ENCODE measurements at places on chromosomes 13 and 19.

DNA sequence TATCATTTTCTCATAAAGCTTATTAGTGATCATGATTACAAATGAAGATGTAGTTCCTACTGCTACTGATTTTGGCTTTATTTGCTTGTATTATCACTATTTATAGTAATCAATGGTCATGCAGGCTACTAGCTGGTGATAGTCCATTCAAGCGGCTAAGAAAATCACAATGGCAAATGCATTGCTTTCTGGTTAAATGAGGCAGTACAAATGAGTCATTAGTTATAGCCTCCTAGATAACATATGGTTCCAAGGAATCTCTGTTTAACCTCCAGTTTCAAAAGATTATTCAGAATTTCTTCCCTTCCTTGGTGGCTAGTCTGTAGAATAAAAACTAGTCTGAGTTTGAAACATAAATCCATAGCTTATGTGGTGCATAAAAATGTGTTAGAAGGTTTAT lies 141.3 kb upstream of the HTR2A start:
- no peak for DNase-seq

- no peak for DNase-seq
Measured at GRCh38 chr13:80361883-80362327, 21.0 kb upstream of the SPRY2 start.

- DNase-seq, result peak; percentile 36
Measured at GRCh38 chr13:48571126-48571913, 38.4 kb upstream of the RCBTB2 start.

- no peak for DNase-seq
Measured at GRCh38 chr13:97175041-97175440, 47.1 kb upstream of the MBNL2 start.

DNA sequence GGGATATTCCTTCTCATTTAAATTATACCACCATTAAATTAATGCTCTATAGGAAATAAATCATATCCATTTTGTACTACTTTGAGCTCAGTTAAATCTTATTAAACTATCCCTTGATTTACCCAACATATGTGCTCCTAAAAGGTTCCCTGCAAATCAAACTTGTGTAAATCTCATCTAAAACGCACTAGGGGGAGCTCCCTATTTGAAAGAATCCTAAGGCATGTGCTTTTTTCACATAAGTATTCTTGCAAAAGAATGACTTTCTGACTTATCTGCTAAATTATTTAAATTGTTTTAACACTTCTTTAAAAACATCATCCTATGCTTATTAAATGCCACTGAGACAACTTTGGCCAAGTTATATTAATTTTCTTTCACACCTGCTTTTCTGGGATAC lies 7.9 kb downstream of the INTS6 start:
- no peak for DNase-seq

DNA sequence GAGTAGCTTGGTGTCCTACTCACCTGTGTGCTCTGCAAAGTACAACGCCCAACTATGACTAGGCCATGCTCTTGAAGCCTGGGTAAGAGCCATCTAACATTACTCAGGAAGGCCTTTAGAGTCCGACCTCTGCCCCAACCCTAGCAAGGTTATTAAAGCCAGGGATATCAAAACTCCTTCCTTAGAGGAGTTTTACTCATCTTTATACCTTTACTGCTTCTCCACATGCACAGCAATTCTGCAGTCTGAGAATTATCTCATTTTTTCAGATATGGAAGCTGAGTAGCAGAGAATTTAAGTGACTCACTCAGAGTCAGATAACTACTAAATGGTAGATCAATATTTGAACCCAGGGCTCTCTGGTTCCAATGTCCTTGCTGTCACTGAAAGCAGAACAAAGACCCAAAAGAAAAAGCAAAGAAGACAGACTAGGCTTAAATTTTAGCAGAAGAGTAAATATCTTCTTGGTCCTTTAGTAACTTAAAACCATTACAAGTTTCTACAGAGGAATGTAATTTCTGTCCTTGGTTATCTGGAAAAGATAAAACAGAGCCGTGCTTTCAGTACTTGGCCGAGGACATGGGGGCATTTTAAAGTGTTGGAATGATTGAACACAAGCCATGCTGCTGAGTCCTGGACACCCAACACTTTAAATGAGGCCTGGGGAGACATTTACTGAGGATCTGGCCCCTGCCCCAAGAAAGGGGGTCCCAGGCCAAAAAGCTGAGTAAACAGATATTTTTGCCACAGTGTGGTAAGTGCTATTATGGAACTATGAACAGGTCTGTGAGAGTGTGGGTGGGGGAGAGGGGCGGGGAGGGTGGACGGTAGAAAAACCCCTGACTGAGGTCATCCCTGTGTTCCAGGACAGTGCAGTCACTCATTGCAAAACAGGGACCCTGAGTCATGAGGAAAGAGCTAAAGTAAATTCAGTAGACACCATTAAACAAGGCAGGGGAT lies 18.4 kb upstream of the KPNA3 start:
- DNase-seq, result no peak

All from C1 segment of cervical spinal cord (tissue), 14 donors.